ENCODE measurements at places on chromosomes 4 and X.

GRCh38 chrX:26522501-26522900, 306.5 kb downstream of the MAGEB5 start:
- no peak for DNase-seq

- no peak for DNase-seq
Measured at GRCh38 chr4:48031802-48032525, 15.4 kb downstream of the NIPAL1 start.

GRCh38 chr4:163623787-163624186, 129.3 kb downstream of the TMA16 start:
- DNase-seq, result no peak

DNA sequence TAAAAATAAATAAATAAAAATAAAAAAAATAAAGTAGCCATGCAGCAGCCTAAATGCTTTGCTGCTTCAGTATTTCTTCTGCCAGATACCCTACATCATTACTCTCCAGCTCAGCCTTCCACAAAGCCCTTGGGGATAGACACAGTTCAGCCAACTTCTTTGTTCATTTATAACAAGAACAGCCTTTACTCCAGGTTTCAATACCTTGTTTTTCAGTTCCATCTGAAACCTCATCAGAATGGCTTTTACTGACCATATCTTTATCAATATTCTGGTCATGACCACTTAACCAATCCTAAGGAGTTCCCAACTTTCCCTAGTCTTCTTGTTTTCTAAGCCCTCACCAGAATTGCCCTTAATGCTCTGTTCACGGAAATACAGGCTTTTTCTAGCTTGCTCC, 128.3 kb upstream of the MED14 start:
- DNase-seq, result no peak

- DNase-seq, result no peak
Measured at GRCh38 chr4:115688961-115689360, 575.5 kb upstream of the NDST4 start.

DNA sequence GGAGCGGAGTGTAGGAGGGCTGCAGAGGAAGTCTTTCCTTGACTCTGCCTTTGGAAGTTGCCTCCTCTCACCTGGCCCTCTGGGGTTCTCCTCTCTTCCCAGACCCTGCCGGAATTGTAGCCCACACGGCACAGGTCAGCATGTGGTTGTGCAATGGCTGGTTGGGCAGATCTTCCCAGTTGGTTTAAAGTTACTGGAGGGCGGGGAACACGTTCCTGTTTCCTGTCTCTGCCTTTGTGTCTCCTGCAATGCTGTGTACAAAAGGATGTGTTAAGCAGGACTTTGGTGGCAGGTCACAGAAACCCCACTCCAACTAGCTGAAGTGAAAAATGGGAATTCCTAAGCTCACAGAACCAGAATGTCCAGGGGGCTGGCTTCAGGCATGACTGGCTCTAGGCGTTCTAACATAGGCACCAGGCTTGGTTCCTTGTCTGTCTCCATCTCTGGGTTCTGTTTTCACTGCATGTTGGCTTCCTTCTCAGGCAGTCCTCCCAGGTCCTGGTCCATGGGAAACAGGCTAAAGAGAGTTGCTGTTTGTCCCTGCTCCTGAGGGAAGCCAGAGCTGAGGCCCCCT, 19.9 kb downstream of the SORCS2 start:
- no peak for DNase-seq

DNA sequence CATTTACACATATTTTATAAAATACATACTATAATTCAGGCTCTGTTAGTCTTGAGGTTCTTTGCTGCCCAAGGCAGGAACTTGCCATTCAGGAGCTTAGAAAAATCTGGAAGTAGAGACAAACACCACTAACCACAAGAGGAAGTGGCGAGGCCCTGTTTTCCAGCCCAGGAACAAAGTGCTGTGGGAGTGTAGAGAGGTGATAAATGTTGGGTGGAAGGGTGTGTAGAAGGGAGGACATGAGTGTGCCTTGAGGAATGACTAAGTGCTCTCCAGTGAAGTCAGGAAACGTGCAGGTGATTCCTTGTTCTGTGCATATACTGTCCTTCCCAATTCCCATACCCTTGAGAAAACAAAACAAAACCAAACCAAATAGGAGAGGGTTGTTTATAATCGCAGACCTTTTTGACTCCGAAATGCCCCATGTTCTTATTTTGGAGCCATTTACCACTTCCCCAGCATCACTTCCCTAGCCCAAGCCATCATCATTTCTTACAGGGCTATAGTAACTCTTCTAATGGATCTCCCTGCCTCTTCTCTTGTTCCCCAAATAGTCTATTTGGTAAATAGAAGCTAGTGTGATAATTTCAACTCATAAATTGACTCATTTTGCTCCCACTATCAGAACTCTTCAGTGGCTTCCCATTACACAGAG, 83.2 kb downstream of the GPAT3 start:
- DNase-seq, result no peak

- no peak for DNase-seq
Measured at GRCh38 chr4:172858731-172859230, 309.8 kb upstream of the GALNT7 start.

DNA sequence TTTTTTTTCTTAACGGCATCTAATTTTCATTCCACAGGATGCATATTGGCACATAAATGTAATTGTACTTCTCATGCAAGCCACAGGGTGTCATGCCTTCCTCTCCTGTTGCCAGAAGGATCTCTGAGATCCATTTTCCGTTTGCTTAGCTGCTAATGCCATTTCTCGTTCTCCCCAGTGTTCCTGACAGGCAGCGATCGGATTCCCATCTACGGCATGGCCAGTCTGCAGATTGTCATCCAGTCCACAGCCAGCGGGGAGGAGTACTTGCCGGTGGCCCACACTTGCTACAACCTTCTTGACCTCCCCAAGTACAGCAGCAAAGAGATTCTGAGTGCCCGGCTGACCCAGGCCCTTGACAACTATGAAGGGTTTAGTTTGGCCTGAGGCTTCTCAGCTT, 8.9 kb upstream of the NAP1L5 start:
- DNase-seq, result peak; percentile 10

GRCh38 chr4:20809812-20810211, 109.6 kb downstream of the PACRGL start:
- DNase-seq, result no peak

DNA sequence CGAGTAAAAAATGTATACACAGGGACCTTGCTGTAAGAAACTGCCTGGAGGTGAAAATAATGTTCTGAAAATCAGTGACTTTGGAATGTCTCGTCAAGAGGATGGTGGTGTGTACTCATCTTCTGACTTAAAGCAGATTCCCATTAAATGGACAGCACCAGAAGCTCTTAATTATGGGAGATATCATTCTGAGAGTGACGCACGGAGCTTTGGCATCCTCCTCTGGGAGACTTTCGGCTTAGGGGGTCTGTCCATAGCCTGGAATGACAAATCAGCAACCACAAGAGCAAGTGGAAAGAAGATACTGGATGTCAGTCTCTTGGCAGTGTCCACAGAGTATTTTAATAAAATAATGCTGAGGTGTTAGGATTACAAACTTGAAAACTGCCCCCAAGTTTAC, 129.4 kb downstream of the THOC2 start:
- DNase-seq, result no peak

- DNase-seq, result no peak
Measured at GRCh38 chr4:113495790-113496189, 265.7 kb downstream of the CAMK2D start.

DNA sequence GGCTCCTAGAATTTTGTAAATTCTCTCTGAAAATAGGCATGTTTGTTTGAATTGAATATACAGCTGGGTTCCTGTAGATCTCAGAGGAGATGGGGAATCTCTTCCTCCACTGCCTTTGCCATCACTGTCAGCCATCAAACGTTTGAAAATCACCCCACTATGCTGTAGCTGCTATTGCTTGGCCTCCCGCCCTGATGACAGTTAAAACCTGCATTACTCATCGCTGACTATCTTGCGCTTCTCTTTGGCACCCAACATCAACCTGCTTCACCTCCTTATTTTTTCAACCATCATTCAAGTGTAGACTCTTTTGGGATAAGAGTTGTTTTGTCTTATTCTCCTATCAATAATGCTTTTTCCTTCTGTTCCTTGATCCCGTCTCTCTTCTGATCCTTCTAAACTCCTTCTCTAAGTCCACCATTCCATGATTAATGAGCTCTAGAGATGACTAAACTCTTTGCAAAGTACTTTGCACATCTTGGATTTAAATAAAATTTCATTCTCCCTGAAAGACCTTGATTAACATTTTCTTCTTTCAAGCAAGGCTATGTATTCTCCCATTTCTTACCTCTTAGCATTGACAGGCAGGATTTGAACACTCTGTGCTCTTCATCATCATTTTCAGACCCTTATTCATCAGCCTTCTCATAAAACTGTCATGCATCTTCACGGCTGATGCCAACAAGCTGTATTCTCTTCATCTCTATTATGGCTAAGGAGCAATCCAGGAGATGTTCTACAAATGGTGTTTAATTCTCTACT, 133.0 kb downstream of the SNCA start:
- no peak for DNase-seq

DNA sequence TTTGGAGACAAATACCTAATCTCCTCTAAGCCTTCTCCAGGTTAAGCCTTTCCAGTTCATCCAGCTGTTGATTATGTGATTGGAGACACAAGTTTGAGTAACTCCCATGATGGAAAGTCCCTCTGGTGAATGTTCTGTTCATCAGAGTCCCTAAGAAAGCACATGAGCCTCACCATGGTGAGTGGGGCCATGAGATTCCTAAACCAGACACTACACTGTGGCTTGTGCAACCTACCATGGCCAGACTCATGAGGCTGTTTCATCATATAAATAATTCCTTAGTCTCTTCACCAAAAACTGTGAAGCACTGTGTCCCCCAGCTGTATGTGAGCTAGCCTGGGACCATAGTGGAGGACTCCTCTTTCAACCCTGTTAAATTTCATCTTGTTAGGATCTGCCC, 14.4 kb downstream of the PKD2 start:
- no peak for DNase-seq

DNA sequence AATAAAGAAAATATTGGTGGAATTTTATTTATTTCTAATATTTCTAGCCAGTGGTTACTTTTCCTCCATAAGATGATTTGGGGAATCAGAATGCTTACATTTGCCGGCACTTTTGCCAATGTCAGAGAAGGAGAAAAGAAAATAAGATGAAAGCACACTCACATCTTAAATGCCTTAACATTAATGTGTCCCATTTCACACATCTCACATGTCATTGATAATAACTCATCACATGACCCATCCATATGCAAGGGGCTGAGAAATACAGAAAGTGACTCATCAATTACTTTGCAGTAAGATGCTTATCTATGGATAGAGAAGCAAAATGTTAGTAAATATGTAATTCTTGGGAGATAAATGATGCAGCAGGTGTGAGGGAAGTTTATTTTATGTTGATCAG, 1531.0 kb downstream of the PCDH7 start:
- no peak for DNase-seq

DNA sequence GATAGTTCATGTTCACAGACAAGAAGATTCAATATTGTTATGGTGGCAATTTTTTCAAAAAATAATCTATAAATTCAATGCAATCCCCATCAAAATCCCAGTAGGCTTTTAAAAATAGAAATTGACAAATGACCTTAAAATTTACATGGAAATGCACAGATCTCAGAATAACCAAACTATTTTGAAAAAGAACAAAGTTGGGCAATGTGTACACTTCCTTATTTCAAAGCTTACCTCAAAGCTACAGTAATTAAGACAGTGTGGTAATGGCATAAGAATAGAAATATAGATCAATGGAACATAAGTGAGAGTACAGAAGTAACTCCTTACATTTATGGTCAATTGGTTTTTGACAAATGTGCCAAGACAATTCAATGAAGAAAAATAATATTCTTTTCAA, 39.0 kb downstream of the FRMD7 start:
- DNase-seq, result no peak

DNA sequence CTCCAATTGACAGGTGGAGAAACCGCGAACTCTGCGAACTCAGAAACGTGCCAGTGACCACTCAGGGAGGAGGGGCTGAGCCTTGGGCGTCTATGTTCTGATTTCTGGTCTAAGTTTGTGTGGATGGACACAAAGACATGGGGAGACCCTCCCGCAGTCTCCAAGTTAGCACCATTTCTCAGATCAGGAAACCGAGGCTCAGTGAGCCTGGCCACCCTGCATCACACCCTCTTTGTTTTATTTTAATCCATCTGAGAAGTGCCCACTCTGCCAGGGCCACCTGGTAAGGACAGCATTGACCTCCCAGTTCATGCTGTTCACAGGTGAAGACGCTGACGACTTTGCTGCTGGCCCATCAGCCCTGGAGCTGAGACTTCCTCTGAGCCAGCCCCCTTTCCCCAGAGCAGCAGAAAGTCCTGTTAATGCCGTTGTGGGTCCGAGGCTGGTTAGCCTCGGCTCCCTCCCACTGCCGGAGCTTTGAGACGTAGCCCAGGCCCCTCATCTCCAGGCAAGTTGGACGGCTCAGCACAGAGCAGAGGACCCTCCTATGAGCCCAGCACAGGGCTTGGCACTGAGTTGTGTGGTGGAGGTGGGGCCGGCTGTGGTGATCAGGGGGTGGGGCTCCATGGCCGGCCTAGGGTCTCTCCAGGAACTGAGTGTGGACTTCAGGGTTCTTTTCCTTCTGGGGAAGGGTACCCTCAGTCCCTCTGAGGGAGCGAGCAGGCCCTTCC, 43.7 kb downstream of the PSAPL1 start:
- no peak for DNase-seq

DNA sequence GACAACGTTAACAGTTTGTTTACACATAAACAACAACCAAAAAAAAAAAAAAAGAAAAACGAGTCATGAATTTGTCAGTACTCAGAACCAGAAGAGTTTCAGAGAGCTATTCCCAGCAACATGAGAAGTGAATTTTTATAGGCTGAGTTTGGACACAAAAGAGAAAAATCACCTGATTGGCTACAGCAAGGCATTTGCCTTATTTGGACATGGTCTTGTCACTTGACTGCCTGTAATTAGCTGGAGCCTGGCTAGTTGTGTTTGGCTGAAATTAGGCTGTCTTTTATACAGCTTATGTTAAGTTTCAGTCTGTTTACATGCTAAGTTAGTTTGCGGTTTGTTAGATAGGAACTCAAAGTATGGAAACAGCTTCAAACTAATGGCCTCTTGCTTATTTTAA, 880 bp upstream of the TEX13A start:
- no peak for DNase-seq

DNA sequence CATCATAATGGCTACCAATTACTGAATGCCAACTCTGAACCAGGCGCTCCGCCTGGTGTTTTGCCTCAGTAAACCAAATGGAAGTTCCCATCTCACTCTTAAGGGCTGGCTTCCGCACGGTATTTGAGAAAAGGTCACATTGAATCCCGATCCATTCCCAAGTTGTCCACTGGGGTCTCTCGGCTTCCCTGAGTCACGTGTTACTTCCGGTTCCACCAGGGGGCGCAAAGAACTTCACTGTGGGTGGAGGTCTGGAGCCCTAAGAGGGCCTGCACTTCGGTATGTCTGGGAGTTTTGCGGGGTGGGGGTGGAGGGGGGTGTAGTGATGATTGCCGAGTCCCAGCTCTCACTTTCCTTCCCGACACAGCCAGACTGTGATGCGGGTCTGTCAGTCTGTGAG, 13.4 kb upstream of the NHS start:
- DNase-seq, result no peak

- no peak for DNase-seq
Measured at GRCh38 chrX:10175319-10175871, 18.6 kb downstream of the CLCN4 start.

DNA sequence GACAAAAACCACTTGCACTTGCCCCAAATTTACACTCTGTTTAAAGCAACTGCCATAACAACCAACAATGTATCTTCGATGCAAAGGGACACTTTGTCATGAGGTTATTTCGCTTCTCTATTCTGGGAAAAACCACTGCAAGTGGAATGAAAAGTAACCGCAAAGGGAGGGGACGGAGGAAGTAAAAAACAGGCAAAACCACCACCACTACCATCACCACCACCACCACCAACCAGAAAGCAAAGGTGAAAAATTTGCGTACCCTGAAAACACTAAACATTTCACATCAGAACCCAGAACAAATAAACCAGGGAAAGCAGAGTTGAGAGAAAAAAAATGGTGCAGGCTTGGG, 1.2 kb upstream of the N4BP2 start:
- DNase-seq, result no peak
